ENCODE measurements at places on chromosomes 12 and 14.

- DNase-seq: no peak
Measured at GRCh38 chr12:4762773-4763172, 42.6 kb downstream of the GALNT8 start.

GRCh38 chr14:67173719-67174118, 15.5 kb upstream of the GARIN2 start:
- no peak for DNase-seq

GRCh38 chr14:68937471-68938270, 41.4 kb downstream of the ACTN1 start:
- DNase-seq: no peak

- DNase-seq: no peak
Measured at GRCh38 chr14:68820999-68821683, 28.3 kb upstream of the ZFP36L1 start.

DNA sequence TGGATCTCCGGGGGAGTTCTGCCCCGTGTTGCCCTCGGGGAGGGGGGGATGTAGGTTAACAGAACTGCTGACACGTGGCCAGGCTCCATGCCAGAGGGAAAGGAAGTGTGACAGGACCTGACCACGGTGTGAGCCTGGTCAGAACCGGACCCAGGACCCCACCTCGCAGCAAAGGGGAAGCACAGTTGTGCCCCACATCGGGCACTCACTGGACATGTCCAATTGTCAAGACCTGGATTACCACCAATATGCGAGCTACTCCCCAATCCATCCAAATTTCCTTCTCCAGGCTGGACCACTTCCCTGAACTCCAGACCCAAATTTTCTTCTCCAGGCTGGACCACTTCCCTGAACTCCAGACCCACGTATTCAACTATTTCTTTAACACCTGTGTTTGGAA, 78.8 kb upstream of the PIWIL1 start:
- DNase-seq: peak; percentile 17

DNA sequence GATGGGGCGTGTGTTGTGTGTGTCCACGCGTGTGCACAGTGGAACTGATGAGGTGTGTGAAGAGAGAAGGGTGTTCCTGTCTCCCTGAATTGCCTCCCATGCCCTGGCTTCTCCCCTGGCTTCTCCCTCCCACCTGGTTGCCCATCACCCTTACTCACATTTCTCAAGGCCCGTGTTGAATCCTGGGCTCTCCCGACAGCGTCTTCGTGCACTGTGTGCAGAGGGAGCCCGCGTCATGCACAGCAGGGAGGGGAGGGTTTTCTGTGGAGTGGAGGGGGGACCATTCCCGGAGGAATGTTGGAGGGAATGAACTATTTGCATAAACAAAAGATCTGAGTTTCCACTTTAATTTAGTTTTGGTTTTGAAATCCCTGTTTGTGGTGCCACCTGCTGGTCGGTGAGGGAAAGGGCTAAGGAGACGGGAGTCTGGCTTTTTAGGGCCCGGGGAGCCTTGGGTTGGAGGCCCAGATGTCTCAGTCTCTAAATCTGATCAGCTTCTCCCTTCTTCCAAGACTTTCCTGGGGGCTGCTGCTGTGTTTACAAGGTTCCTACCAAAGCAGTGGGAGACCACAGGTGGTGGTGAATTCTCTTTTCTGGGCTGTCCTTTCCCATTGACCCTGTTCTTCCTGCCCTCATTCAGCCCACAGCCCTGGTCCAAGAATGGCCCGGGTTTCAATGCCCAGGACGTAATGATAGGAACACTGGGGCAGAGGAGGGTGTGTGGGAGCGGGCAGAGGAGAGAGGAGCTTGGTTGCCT, at the start of gene C1R:
C1R (minus strand) TSS at position 217 of the 757 bp plus-strand sequence; CDS start at position 160, 57 bp downstream.
- peak; percentile 93 for DNase-seq

DNA sequence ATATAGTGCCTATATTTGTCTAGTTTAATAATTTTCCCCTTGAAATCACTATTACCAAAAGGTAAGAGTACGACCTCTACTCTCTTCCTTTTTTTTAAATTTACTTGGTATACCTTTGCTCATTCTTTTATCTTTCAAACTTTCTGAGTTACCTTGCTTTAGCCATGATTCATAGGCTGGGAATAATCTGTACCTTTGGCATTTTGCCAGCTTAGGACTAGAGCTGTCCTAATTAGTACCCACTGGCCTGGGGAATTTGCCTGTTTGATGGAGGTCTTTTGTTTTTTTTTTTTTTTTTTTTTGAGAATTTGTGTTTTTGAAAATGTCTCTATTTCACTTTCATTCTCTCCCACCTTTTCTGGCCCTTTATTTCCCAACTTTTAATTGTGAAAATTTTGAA, 8.7 kb upstream of the SLC4A8 start:
- DNase-seq: no peak

- peak; percentile 89 for DNase-seq
Measured at GRCh38 chr12:85036234-85036707, at the start of the genes LRRIQ1 and TSPAN19. TSS of gene LRRIQ1 (plus strand) at chr12:85036351. CDS start at chr12:85038177, 1,826 bp downstream. TSS of gene TSPAN19 (minus strand) at chr12:85036277. CDS start at chr12:85029946, 6,331 bp downstream.

GRCh38 chr12:67916266-67916970, 72.8 kb upstream of the IFNG-AS1 start:
- DNase-seq: no peak

DNA sequence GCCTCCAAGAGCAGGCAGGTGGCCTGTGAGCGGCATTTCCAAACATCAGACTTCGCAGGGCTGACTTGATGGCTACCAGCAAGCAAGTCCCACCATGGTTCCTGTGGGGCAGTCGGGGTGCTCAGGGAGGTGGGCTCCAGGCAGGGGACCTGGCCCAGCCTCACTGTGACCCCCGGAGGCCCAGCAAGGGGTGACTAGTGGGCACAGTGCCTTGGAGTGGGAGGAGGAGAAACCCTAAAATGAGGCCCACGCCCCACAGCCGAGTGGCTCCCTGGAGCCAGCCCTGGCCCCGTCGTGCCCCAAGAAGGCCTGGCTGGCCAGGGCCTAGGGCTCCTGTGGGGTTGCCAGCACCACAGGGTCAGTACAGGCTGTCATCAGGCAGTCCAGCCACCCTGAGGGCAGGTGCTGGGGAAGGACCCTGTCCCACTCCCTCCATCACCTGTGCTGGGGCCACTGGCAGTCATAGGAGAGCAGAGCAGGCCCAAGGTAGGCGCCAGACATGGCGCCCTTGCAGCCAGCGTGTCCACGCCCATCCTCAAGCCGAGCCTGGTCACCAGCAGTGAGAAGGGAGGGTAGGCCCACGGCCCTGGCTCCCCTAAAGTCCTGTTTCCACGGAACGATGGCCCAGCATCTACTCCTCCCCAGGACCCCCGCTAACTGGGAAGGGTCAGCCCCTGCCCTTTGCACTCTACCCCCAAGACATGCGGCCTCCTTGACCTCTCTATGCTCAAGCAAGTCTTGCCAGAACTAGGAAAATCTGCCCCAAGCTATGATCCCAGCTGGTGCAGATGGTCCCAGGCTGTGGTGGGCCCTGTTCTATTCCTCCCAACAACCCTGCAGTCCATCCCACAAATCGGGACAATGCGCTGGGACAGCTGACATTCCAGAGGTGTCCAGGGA, 144.2 kb upstream of the C14orf180 start:
- no peak for DNase-seq

- no peak for DNase-seq
Measured at GRCh38 chr12:53299101-53299453, 418 bp upstream of the MYG1 start.

Data from kidney (tissue), 22 donors.